B cell (primary cell): ENCODE measurements at places on chromosomes 3 and 15. TPM values are rescaled to one million over a fixed set of nuclear protein-coding genes. Genes with fewer than 3 reads are reported as not detected.

Gene APBA2
- 0.19 and 2.3 TPM in 2 replicates for polyA plus RNA-seq

Gene PPARG
- 0.12 TPM in 1 of 2 replicates, not detected in the other for polyA plus RNA-seq

DNA sequence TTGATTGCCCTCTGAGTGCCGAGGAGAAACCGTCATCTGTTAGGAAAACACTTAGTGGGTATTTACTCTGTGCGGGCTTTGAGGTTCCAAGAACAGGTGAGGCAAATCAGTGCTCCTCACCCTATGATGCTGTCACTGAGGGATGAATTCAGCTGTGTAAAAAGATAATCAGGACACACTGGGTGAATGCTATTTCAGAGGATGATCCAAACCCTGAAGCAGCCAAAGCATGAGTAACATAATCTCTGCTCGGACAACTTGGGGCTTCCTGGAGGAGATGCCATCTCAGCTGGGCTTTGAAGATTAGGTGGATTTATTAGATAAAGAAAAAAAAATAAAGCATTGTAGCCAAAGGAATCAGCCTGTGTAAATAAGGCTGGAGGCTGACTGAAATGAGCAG lies 10.5 kb upstream of the GADL1 start:
- no peak overlapping the region for H3K27ac ChIP-seq
- no peak overlapping the region for H3K4me3 ChIP-seq
- H3K4me1 ChIP-seq = no peaks in the 10 kb centered on the region
- H3K36me3 ChIP-seq = no peaks in the 10 kb centered on the region

GRCh38 chr3:59115364-59116232 lies 65.8 kb upstream of the CFAP20DC start:
- DNase-seq = no peak
- H3K4me3 ChIP-seq = no peak overlapping the region
- H3K27me3 ChIP-seq = no peaks in the 10 kb centered on the region
- no peaks in the 10 kb centered on the region for H3K36me3 ChIP-seq

DNA sequence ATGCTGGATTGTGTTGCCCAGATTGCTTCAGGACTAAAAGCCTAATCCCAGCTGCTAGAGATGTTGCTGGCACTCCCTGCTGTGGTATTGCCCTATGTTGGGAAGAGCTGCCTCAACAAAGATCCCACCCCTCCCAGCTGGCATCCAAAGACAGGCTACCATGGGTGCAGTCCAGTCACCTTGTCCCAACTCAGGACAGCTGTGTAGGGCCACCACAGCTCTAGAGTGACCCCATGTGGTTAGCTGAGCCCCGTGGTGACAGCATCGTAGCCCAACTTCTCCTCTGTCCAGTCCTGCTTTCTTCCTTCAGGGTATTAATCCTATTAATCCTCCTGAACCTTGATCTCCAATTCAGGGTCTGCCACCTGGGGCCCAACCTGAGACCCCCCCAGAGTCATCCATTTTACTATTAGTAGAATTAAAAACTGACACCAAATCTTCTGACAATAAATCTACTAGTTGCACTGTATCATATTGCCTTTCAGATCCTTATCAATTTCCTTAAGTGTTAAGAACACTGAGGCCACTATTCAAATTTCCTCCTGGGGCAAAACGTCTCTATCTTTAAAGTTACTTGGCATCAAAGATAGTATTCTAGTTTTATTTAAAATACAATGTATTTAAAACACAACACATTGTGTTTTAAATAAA lies 83.5 kb downstream of the AQP9 start:
- H3K27ac ChIP-seq = no peak overlapping the region
- no peaks in the 10 kb centered on the region for H3K36me3 ChIP-seq
- H3K27me3 ChIP-seq = no peaks in the 10 kb centered on the region
- H3K4me3 ChIP-seq = no peak overlapping the region
